ENCODE measurements at places on chromosomes 12 and 14.
A peak's percentile ranks its signal among the peaks of the same experiment; 100 is the strongest.

- DNase-seq: no peak
These were observed 7.2 kb downstream of the ALDH2 start for GRCh38 chr12:111773801-111774551.

DNA sequence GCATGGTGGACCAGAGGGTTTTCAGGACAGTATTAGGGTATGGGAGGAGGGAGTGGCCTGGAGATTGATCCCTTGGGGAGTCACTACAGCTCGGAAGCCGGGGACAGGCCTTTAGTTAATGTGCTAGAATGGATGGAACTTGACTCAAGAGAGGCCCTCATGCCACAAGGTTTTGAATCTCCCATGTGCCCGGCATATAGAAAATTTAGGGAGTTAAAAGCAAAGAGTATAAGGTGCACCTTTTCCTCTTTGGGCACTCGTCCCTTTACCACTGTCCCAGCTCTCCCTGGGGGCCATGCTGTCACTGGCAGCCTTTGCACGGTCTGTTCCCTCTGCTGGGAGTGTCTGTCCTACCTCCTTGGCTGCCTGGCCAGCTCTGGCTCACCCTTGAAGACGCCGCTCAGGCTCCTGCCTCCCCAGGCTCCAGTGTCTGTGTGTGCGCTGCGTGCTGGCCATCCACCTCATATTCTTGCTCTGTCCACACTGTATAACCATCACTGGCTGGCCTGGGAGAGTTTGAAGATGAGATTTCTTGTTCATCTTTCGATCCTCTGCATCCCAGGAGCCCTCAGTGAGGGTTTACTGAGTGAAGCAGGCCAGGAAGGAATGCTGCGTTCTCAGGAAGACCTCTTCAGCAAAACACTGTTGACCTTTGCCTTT, 161.3 kb downstream of the ZFP36L1 start:
- no peak for DNase-seq

DNA sequence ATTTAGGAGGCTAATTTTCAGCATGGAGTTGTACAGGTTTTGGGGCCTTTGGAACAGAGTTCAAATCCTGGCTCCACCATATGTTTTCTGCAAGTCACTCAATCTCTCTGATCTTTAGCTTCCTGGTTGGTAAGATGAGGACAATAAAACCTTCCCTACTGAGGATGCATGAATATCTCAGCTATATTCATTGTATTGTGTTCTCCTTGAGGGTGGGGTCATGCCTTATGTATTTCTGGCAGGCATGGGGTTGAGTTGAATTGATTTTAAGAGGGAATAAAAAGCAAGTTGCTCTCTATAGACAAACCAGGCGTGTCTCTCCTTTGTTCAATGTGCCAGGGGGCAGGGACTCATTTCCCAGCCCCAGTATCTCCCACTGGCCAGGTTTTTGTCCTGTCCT, 173.1 kb downstream of the C12orf75 start:
- DNase-seq: no peak

DNA sequence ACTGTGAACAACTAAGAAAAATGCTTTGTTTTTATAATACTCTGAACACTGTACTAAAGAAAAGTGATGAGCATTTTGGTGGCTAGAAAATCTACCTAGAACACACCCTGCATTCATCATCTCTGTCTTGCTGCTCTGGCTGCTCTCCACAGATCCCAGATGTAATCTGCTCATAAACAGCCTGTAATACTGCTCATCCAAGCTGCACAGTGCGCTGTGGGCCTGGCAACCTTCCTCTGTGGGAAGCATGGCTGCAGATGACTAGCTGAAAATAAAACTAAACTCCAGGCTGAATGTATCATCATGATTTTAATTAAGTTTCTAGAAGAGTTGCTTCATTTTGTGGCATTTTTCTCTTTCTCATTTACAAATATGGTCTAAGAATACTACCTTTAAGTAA, 200.7 kb downstream of the SLC2A13 start:
- no peak for DNase-seq

GRCh38 chr14:95301527-95302187, 18.1 kb downstream of the CLMN start:
- no peak for DNase-seq

DNA sequence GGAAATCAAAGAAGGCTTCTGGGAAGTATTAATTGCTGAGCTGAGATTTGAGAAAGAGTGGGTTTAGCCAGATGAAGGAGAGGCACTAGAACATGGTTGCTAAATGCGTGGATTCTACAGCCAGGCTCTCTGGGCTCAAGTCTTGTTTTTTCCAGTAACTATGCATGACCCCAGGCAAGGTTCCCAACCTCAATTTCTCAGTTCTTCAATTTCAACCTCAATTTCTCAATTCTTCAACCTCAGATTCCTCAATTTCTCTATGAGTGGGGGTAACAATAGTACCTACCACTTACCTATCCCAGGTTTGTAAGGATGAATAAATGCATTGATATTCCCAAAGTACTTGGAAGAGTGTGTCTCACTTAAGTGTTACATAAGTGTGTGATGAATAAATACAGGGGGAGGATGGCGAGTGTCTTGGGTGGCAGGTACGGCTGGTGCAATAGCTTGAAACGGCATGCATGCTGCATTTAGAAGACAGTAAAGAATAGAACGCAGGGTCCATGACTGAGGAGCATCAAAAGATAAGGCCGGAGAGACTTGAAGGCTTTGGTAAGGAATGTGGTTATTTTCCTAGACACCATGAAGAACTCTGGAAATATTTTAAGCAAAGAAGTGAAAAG, 149.1 kb upstream of the ATP2B1 start:
- DNase-seq: no peak

DNA sequence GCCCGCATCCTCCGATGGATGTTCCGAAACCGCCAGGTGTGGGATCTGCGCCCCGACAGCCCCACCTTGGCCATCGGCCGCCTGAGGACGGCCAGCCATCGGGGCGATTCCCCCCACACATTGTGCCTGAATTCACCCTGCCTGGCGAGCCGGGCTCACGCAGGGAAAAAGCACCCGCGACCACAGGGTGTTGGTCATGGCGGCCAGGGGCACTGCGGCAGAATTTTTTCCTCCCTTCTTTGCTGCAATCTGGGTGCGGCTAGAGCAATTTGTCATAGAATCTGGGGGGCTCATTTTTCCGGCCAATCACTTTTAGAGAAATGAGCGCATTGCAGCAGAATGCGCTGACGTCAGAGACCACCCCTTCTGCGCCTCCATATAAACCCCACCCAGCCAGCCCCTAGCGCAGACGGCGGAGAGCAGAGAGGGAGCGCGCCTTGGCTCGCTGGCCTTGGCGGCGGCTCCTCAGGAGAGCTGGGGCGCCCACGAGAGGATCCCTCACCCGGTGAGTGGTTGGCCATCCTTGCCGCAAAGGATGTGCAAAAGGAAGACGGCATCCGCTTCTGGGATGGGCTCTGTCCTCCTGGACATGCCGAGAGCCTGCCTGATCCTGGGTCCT, at the start of gene MEG3:
MEG3 (plus strand) TSS at position 406 of the 619 bp plus-strand sequence.
- no peak for DNase-seq

DNA sequence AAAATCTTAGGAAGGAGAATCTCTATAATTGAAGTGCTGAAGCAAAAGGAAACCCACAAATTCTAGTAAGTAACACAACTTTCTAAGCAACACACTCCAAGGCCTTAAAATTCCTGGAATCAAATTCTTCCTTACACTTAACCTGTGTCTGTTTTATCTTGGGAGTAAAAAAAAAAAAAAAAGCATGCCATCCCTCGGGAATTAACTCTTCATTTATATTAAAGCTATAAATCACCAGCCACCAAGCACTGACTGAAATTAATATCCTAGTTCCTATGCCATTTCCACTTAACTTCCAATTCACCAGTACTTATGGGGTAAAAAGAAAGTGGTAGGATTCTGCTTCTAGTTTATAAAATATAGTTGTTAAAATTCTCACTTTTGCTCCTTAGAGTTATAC, 238.1 kb downstream of the SLC25A21 start:
- DNase-seq: no peak

- no peak for DNase-seq
These were observed 399.1 kb downstream of the DAD1 start for GRCh38 chr14:22189881-22190280.

DNA sequence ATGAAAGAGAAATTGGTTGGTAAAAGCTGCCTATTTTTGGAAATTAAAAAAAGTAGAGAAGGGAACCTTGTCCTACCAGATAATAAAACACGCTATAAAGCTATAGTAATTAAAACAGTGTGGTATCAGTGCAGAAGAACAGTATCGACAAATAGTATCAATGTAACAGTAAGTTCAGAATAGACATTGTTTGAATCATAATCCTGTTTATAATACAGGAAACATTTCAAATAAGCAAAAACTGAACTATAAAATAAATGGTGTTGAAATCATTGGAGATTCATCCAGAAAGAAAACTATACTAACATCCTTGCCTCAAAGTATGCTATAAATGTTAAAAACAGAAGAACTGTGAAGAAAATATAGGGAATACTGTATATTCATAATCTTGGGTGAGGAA, 54.2 kb upstream of the NAP1L1 start:
- no peak for DNase-seq

- DNase-seq: no peak
These were observed 9.1 kb downstream of the B4GALNT1 start for GRCh38 chr12:57623811-57624390.

- DNase-seq: no peak
These were observed 110.6 kb downstream of the CACNA1C start for GRCh38 chr12:2163177-2163941.

- no peak for DNase-seq
These were observed 72.0 kb downstream of the NUMB start for GRCh38 chr14:73386342-73386741.

DNA sequence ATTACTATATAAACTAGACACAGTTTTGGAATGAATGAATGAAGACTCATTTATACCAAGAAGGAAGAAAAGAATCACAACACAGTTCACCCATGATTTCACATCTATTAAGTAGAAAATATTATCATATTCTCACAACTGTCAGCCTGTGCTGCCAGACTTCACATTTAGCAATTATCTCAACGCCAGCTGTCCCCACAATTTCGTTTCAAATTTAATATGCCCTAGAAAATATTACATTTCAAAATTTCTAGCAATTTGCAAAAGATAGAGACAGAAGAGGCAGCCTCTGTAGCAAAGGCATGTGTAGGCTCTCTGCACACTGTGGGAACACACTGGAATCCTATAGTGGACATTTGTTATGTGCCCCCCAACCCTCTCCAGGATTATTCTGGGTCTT, 83.6 kb downstream of the ANKS1B start:
- DNase-seq: no peak

- DNase-seq: no peak
These were observed 204.0 kb upstream of the AVPR1A start for GRCh38 chr12:63354969-63355368.

- DNase-seq: no peak
These were observed 70.5 kb downstream of the GNS start for GRCh38 chr12:64688715-64689114.

DNA sequence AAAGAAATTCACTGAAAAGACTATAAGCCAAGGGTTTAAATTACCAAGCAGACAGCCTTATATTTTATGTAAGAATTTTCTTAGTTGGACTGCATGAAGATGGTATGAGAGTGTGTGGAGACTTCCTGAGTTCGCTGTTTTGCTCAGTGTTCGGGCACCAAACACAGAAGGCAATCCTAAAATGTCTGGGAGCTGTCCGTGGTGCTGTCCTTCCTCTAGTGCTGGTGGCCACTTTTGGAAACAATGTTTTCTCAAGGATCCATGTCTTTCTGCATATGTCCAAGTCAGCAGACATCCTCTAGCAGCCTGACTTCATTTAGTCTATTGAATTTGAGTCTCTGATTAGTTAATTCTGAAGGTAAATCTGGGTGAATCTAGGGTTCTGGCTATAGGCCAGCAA, 135.8 kb downstream of the SLC8A3 start:
- DNase-seq: peak; percentile 49

- peak; percentile 93 for DNase-seq
These were observed 71.2 kb downstream of the LGMN start for GRCh38 chr14:92677087-92677668.

GRCh38 chr14:103581954-103582703, 19.4 kb downstream of the COA8 start:
- DNase-seq: no peak
